Stimulated activated CD8-positive, alpha-beta memory T cell treated with anti-CD3 and anti-CD28 coated beads, Interleukin-12 subunit alpha, Interleukin-12 subunit beta, amount 100 ng/mL, for 1 hour (primary cell): ENCODE measurements at places on chromosomes 6 and 20.
A peak's percentile ranks its signal among the peaks of the same experiment; 100 is the strongest.

- peak; percentile 46 for DNase-seq
Measured at GRCh38 chr20:34824452-34824805, 1.0 kb downstream of the NCOA6 start.

DNA sequence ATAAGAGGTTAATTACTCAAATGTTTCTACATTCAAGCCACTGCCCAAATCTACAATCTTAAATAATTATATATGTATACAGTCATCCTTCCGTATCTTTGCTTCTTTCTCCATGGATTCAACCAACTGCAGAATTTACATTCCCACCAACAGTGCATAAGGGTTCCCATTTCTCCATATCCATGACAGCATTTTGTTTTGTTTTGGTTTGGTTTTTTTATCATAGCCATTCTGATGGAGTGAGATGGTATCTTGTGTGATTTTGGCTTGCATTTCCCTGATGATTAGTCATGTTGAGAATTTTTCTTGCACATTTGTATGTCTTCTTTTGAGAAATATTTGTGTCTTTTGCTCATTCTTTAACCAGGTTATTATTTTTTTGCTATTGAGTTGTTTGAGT, 198.5 kb downstream of the C6orf118 start:
- DNase-seq: no peak

GRCh38 chr20:50916257-50916656, 15.0 kb downstream of the ADNP start:
- no peak for DNase-seq

GRCh38 chr6:149990661-149991471, 27.1 kb downstream of the ULBP1 start:
- DNase-seq: no peak

DNA sequence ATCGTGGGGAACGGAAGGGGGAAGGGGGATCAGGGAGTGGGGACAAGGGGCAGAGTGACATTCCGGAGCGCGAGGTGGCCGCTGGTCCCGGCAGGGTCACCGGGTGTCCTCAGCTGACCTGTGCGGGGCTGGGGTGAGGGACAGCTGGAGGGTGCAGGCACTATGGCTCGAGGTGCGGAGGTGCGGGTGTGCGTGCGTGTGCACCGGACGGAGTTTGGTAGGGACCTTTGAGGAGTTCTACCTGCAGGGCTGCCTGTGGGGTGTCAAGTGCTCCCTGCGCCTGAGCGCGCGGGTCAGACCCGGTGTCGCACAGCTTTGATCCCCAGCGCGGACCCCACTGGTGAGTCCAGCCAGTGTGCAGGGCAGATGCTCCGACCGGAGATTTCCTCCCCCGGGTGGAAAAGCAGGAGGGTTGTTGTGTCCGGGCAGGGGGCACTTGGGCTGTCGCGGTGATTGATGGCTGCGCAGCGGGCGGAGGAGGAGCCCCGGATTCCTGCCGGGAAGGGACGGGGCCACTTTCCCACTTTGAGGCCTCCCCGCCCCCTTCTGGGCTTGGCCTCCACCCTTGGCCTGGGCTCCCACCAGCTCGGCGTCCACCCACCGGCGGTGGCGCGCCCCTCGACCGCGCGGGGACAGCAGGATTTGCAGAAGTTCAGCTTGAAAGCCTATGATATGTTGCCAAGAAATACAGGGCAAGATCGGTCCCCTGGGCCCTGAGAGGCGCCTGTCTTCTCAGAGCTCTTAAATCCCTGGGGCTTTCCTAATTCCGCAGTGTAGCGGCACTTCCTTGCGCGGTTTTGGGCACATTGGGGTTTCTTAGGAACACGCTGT, 658 bp downstream of the RIN2 start:
- no peak for DNase-seq

GRCh38 chr6:151060096-151060765, 179.5 kb upstream of the AKAP12 start:
- DNase-seq: no peak

GRCh38 chr20:56628873-56629463, at the start of gene TFAP2C:
TFAP2C (plus strand) TSS chr20:56629306; CDS start chr20:56629545, 239 bp downstream.
- DNase-seq: no peak

DNA sequence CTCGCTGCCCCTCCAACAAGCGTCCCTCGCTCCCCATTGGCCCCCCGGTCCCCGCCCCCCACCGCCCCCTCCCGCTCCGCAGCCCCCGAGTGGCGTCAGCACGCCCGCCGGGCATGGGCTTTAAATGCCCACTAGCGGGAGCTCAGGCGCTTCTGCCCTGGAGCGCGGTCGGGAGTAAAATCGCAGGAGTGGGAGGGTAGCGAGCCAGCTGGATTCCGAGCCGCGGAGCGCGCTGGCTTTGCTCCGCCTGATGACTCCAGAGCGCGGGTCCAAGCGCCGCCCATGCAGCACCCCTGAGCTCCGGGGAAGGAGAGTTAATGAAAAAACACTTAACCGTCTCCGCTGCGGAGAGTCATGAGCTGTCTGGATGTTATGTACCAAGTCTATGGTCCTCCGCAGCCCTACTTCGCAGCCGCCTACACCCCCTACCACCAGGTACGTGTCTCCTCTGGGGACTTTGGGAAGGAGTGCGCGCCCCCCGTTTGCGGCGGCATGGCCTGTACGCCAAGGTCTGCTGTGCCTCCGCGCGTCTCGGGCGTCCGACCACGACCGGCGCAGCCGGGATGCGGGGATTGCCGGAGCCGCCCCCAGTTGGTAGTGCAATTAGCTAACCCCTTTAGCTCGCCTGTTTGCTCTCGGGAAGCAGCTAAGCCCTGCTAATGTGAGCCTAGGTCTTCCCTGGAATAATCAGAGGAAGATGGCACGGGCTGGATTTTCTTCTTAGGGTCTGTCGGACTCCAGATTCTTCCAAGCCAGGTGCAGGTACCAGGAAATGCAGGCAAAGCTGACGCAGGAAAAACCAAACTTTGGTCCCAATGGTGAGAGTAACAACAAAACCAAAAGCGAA, at the start of gene VGLL2:
Gene VGLL2, plus strand, starts transcription at position 149 of the 847 bp plus-strand sequence. Its CDS starts 206 bp downstream, at position 355.
- no peak for DNase-seq

GRCh38 chr6:40992746-40993145, 46.3 kb downstream of the UNC5CL start:
- no peak for DNase-seq

- no peak for DNase-seq
Measured at GRCh38 chr20:48287552-48288170, 502.4 kb upstream of the SULF2 start.

DNA sequence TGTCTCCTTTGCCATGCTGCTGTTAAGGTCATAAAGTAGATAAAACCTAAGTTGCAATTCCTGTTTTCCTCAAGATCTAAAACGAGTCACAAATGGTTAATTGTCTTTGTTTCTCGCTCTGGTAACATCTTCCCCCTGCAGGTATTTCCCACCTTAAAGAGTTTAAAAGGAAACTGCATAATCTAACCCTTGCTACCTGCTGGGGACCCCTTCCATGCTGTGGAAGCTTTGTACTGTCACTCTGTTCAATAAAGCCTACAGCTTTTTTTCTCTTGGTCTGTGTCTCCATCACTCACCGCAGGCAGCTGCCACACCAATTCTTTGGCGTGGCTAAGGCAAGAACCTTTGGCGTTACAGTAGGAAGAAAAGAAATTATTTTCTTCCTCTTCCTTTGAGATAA, 117.7 kb upstream of the GJE1 start:
- no peak for DNase-seq

DNA sequence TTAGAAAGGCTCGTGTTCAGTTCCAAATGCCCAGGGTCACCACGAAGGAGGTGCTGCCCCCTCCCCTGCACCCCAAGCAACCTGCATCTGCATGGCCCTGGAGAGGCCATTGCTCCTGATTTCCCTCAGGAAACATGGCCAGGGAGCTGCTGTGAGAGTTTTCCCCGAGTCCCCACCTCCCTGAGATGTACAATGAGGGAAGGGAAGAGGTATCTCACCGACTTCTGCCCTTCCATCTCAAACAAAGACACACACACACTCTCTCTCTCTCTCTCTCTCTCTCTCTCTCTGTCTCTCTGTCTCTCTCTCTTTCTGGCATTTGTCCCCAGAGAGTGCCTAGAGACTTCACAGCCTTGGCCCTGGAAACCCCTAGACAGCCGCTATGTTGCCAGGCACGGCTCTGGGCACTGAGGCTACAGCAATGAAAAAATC, 120.4 kb downstream of the MRPL14 start:
- DNase-seq: no peak

- no peak for DNase-seq
Measured at GRCh38 chr20:57308451-57309271, 20.9 kb upstream of the SPO11 start.

GRCh38 chr6:127221201-127221600, 45.5 kb upstream of the RNF146 start:
- DNase-seq: no peak

- DNase-seq: peak; percentile 50
Measured at GRCh38 chr6:144334150-144334708, 49.1 kb downstream of the UTRN start.

DNA sequence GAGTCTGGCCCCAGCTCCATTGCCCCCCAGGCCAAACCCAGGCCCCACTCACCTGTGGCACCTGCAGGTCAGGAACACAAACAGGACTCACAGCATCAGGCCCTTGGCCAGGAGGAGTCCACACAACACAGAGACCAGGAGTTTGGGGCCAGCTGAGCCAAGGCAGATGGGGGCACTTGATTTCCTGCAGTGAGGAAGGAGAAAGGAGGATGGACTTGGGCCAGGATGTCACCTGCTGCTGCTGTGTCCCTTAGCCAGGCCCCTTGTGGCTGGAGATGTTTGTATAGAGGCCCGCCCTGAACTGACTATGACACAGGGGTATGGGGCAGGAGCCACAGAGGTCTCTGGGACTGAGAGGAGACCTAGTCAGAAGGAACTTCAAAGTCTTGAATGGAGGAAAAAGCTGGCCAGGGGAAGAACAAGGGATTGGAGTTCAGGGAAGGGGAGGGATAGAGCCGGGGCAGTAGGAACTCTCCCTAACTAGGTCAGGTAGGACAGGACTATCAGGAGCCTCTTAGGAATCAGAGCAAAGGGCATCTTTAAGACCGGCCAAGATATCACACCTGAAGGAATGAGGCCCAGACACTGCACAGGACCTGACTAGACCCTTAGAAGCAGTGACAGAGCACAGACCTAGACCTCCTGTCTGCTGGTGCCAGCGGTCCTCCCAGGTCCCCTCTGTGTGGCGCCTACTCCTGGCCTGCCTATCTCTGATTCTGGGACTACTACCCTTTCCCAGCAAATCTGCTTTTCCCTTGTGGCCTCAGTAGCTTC, 8.8 kb upstream of the TREML2 start:
- no peak for DNase-seq

DNA sequence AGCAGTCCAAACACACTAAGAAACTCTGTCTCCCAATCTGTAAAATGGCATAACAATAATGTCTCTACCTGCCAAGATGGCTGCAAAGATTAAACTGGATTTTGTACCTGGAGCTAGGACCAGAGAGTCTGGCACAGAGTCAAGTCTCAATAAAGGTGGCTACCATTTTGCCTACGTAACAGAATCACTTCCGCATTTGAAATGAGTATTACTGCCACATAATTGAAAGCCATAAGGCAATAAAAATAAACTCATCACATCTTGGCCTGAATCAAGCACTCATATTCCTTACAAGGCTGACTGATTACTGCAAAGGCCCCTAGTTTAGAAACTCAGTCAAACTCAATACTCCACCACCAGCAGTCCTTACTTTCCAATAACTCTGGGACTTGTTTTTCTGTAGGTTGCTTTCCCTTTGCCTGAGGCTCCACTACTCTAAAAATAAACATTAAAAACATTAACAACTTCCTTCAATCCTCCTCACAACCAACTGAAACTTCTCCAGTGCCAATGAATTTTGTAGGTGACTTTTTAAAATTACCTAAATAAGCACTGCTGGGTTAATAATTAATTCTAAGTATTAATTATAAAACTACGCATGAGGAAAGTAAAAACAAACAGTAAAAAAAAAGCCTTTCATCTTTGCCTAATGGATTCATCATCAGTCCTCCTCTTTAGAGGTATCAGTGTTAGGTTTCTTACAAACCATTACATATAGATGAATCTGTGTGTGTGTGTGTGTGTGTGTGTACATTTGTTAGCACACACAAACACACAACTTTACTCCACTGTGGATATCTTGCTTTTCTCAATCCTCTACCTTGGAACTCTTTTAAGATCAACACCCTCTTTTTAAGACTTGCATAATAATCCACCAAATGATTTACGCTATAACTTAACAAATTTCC, 3.7 kb downstream of the KIF16B start:
- no peak for DNase-seq

- peak; percentile 3 for DNase-seq
Measured at GRCh38 chr20:29689411-29690225, 1567.8 kb upstream of the DEFB115 start.

- no peak for DNase-seq
Measured at GRCh38 chr6:81682235-81682795, 70.2 kb downstream of the TENT5A start.

DNA sequence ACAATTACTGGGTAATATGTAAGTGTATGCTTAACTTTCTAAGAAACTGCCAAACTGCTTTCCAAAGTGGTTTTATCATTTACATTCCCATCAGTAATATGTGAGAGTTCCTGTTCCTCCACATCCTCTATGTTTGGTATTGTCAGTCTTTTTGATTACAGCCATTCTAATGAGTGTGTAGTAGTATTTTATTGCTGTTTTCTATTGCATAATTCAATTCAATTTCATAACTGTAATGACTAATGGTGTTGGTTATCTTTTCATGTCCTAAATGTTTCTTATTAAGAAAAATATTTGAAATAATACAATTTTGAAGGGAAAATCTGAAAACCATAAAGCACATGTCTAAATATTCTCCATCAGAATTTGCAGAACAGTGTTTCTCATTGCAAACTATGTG, 119.3 kb downstream of the MAP3K7 start:
- no peak for DNase-seq

DNA sequence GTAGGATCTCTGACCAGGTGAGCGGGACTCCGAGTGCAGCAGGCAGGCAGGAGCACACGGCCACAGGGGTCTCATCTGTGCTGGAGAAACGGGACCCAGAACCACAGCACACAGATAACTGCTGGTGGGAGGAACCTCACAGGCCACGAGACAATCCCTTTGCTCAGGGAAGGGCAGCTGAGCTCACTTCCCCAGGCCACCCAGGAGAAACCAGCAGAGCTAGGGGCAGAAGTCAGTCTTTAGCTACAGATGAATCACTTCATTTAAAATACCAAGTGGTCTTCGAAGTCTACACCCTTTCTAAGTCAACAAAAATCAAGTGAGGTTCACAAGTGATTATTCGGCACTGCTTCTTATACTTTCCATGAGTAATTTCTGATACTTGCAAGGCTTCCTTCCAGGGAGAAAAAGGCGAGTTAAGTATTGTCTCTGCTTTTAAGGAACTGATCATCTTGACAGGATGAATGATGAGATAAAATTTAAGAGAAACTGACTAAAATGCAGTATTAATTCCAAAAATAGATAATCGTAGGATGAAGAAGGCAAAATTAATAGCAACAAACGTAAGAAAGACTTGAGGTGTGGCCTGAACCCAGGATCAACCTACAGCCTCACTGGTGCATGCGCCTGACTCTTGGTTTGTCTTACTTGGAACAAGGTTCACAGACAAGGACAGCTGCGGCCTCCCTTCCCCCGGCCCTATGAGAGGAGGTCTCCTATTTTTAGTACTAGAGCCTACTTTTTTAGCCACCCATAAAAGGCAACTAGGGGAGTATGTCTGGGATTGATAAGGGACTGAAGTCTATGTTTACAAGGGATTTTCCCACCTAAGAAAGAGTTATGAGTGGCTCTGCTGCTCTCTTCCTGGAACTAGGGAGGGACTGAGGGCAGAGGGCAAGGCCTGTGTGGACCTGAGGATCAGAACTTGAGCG, 233.6 kb downstream of the TTLL2 start:
- DNase-seq: no peak

- no peak for DNase-seq
Measured at GRCh38 chr20:63739130-63740069, at the start of gene SLC2A4RG. SLC2A4RG (plus strand) TSS chr20:63739776; CDS start chr20:63739913, 137 bp downstream.
